ENCODE measurements at places on chromosomes 13 and 19.

DNA sequence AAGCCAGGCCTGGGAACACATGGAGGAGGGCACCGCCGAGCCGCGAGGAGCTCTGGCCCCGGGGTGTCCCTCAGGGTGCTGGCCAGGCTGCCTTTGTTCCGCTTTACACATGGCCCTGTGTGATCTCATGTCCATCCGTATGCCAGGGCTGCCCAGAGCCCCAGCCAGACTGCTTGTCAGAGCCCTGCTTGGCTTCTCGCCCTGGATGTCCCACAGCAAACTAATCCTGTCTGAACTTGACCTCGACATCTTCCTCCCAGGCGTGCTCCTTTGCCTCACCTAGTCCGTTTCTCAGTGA, 14.3 kb downstream of the BCKDHA start:
- DNase-seq: no peak

DNA sequence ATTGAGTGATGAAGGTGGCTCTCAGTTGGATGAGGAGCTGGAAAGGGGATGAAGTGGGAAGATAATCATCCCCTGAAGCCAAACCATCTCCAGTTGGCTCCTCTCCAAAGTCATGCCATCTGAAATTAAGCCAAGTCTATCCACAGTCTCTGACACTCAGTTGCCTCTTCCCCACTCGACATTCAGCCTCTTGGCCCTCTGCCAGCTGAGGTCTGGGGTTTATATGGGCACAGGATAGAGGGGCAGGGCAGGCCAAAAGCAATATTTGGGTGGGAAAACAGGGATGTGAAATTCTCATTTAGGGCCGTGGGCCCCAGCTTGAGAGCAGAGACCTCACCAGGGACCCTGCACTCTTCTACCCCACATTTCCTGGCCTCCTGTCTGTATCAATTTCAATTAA, 85.9 kb downstream of the SLITRK1 start:
- DNase-seq: no peak

DNA sequence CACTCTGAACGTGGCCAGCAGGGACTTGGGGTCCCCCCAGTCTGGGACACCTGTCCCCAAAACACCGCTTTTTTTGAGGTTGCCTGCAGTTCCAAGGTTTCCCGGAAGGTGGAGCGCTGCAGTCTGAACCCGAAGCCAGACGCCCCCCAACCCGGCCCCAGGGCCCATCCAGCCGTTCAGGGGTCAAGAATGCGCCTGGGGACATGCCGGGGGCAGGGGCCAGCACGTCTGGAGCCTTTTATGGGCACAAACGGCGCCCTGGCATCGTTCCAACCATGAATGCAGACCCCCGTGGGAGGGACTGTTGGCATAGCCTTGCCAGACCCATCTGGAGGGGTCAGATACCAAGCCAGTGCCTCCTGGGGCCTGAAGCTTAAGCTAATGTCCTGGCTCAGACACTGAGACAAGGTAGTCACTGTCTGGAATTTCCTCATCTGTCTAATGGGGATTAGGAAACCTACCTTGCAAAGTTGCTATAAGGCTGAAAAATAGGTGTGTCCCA, 6.9 kb downstream of the S1PR5 start:
- no peak for DNase-seq

GRCh38 chr19:14147797-14148605, 11.6 kb upstream of the ASF1B start:
- no peak for DNase-seq

- no peak for DNase-seq
Observed at GRCh38 chr19:11598746-11599145, 1.5 kb downstream of the ZNF627 start.

DNA sequence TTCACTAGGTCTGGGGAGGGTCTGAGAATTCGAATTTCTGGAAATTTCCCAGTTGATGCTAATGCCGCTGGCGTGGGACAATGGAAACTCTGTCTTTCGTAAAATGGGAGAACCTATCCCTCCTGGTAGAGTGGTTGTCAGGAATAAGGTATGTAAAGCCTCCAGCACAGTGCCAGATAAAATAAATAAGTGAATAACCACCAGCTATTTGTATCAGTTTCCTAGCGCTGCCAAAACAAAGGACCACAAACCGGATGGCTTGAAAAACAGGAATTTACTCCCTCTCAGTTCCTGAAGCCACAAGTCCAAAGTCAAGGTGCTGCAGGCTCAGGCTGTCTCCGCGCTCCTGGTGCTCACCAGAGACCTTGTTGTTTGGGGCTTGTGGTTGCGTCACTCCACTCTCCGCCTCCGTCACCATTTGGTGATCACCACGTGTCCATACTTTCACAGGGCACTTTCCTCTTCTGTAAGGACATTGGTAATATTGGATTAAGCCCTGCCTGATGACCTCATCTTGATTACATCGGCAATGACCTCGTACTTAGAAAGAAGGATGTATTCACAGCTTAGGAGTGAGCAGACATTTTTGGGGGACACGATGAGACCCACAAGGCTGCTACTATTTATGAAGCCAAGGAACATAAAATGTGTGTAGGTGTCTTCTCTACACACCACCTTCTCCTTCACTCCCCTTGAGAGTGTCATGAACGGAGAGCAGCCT, 428.5 kb downstream of the IRS2 start:
- no peak for DNase-seq

GRCh38 chr13:99256709-99257108, 1.5 kb downstream of the GPR18 start:
- DNase-seq: no peak

DNA sequence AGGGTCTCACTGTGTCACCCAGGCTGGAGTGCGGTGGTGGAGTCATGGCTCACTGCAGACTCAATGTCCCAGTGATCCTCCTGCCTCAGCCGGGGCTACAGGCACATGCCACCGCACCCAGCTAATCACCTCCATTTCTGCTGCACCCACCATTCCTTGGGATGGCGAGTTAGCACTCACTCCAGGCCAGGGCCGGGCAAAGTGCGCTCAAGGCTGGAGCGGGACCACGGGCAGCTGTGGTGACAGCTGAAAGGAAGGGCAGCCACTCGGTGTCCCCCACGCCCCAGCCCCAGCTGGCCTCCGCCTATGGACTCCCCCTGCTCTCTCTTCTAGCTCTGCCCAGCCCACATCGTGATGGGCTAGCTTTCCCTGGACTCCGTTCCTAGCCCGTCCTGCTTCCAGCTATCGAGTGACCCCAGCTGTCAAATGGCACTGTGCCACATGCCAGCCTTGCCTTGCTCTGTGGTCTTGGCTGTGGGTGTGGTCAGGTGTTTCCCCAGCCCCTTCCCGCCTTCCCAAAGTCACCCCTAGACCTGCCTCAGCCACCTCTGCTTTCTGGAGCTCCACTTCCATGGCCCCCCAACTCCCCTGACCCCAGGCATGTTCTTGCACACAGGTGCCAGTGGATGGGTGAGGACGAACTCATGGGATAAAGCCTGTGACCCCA, 4.1 kb downstream of the MICOS13 start:
- no peak for DNase-seq

All from stimulated activated CD8-positive, alpha-beta memory T cell treated with anti-CD3 and anti-CD28 coated beads, Interleukin-7, amount 100 ng/mL, for 48 hours (primary cell).